ENCODE measurements at places on chromosomes 5 and 9.
A peak's percentile ranks its signal among the peaks of the same experiment; 100 is the strongest.

DNA sequence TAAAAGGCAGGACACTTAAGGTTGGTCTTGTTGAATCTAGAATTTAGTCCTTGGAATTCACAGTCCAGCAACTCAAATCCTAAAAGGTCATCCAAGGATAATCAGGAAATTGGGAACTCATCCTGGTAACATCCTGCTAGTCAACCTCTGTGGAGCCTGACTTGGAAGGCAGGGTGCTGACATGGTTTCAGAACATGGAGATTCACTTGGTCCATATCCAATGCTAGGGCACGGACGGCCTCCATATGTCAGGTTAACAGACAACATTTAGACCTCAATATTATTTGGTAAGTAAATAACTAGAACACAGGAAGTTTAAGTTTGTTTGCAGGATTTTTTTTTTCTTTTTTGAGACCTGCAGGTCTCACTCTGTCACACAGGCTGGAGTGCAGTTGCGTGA lies 783 bp upstream of the DNAH5 start:
- no peak for DNase-seq

DNA sequence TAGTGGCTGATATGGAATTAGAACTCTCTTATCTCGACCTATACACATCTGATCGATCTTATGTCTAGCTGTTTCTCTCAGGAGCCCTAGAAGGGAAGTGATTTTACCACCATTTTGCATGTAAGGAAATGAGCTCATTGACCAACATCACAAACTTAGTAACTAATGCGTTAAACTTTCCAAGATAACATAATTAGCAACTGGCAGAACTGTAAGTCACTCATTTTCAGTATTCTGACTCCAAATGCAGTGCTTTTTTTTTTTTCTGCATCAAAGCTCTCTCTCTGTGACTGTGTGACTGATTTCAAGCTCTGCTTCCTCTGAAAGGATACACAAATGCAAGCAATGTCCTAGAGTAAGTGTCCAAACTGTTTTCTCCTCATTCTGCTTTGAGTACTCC lies 68.1 kb upstream of the FBXL7 start:
- DNase-seq: no peak

- DNase-seq: peak; percentile 68
Observed at GRCh38 chr9:95462249-95463147, 54.3 kb downstream of the PTCH1 start.

GRCh38 chr9:113482991-113483675 lies 19.6 kb downstream of the RGS3 start:
- no peak for DNase-seq

GRCh38 chr5:176697934-176698538 lies 50.8 kb downstream of the TSPAN17 start:
- DNase-seq: peak; percentile 75

- DNase-seq: no peak
Observed at GRCh38 chr5:138874771-138875551, at the start of gene LRRTM2. Gene LRRTM2 (minus strand): TSS chr5:138875335. CDS start chr5:138874911, 424 bp downstream.

Data from NCI-H510A (cell line).